ENCODE measurements at places on chromosomes 3 and 15. TPM values are rescaled to one million over a fixed set of nuclear protein-coding genes. Genes with fewer than 3 reads are reported as not detected.

Gene MAP6D1
- total RNA-seq = 4.2 TPM

Gene SLC22A13
- 0.69 TPM for total RNA-seq

Gene CD200
- total RNA-seq = 4.4 TPM

Gene TEX9
- 4.7 TPM for total RNA-seq

Gene CASR
- total RNA-seq = 9.5 TPM

Gene ROBO2
- 1.7 TPM for total RNA-seq

All from pancreas (tissue), 10 donors.